Esophagus mucosa (tissue), 1 donor: ENCODE measurements at places on chromosomes 2 and 18.
A peak's percentile ranks its signal among the peaks of the same experiment; 100 is the strongest.

DNA sequence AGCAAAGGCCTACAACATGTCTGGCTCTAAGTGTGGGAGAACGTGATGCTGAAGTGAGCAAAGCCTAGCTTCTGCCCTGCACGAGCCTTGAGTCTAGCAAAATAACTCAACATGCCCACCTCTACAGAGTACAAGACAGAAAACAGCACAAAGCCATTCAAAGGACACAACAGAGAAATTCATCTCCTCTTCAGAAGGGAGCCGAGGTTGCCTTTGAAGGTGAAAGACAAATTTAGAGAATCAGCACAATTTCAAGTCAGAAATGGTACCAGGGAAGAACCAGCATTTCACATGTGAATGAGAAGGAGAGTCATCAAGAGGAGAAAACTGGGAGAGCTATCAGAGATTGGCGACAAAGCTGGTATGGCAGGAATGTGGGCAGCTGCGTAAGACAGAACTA lies 21.7 kb upstream of the CYTIP start:
- ATAC-seq: no peak

DNA sequence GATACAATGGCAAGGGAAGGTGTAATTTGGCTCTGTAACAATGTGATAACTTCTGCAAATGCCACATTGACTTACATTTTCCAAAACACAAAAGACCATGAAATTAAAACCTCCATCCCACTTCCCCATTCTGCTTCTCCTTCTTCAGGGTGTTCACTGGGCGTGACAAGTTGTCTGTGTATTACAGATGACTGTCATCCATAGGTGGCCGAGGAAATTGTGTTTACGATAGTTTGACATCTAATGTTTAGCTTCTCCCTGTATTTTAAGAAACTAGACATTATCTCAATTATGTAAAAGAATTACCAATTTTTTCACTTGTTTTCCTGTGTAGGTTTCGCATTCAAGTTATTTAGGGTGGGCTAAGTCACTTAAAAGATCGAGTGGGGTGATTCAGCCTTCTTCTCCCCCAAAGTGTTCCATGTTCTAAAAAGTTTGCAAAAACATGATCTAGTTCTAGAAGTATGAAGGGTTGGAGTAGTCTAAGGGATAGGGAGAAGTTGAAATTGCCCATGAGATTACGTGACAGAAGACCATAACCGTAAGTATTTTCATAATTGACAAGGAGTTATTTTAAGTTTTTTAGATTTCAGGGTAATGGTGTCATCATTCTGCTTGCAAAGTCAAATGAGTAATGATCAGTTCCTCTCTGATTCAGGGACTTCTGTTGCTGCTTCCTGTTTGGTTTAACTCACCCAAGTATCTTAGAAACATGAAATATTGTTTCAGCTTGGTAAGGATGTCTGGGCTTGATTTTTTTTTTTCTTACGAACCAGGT lies 25.2 kb upstream of the CYTIP start:
- ATAC-seq: peak; percentile 73

DNA sequence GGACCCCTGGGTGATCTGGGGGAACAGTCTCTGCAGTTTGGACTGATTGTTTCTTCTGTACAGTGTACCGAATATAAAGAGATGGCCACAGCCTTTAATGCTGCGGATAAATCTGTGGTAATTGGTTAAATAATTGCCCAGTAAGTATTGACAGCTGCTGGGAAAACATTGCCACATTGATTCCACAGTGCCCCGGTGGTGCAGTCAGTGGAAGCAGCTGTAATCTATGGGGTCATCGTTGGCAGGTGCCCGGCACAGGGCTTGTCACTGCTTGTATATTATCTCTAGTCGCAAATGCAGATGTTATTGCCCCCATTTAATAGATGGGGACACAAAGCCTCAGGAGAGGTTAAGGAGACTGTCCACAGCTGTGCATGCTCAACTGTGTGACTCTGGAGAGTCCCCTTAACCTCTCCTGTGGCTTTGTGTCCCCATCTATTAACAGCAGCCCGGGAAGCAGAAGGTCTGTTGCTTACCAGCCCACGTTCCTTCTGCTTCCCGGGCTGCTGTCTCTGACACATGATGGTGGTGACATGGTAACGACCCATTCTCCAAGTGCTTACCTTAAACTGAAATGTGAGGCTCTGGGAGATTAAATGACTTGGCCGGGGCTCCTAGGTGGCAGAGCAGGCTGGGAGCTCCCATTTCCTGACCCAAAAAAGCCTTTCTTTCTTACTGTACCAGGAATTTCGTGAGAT lies 76.9 kb downstream of the NCK2 start:
- ATAC-seq: no peak

DNA sequence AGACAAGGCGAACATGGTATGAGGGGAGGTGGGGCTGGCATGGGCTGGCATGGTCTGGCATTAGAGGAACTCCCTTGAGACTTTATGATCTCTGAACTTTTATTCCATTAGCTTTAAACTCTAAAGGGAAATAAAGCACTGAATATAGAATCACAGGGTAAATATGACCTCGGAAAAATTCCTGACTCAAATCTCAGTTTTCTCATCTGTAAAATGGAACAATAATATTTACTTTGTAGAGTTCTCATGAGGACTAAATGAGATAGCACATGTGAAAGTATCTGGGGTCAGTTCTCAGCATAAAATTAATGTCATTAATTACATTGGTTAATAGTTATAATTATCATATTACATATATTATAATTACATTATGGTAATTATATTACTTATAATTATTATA lies 65.9 kb downstream of the ARHGAP25 start:
- ATAC-seq: no peak

DNA sequence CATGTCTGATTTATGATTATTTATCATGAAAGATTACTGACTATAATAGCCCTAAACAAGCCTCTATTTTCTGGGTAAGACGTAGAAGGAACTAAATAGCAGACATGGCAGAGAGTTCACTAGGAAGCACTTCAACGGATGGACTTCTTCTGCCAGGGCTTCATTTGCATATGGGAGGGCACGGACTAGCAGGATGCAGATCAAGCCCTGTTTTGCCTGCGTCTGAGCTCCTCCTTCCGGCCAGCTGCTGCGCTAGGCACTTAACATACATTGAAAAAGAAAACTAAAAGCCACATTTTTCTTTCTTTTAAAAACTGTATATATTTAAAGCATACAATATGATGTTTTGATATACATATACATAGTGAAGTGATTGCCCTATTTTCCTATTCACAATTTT lies 340.0 kb upstream of the MEX3C start:
- ATAC-seq: peak; percentile 68

DNA sequence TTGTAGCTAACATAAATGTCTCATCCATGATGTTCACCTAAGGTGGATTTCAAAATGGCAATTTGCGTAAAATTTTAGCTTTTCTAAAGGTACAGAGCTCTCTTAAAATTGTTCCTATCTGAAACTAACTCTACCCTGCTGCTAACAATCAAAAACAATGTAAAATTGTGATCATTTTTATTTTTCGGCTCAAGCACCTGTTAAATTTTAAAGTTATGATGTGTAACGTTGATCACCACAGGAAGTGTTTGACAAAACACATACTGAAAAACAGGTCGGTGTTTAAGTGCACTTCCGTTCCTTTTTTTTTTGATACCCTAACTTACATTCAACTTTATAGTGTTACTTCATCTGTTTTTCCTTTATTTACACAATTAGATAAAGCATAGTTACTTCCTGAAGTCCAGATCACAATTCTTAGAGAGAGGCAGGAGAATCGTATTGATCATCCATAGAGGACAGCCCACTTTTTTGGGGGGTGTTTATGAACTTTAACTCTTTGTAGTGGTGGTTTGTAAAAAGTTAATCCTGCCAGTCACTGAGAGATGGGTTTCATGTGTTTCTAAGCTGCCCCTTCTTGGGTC lies 6.0 kb upstream of the NCK2 start:
- ATAC-seq: no peak

- no peak for ATAC-seq
Observed at GRCh38 chr2:174568425-174568824, 29.2 kb downstream of the WIPF1 start.

GRCh38 chr2:228447266-228447915 lies 265.9 kb upstream of the SPHKAP start:
- no peak for ATAC-seq

DNA sequence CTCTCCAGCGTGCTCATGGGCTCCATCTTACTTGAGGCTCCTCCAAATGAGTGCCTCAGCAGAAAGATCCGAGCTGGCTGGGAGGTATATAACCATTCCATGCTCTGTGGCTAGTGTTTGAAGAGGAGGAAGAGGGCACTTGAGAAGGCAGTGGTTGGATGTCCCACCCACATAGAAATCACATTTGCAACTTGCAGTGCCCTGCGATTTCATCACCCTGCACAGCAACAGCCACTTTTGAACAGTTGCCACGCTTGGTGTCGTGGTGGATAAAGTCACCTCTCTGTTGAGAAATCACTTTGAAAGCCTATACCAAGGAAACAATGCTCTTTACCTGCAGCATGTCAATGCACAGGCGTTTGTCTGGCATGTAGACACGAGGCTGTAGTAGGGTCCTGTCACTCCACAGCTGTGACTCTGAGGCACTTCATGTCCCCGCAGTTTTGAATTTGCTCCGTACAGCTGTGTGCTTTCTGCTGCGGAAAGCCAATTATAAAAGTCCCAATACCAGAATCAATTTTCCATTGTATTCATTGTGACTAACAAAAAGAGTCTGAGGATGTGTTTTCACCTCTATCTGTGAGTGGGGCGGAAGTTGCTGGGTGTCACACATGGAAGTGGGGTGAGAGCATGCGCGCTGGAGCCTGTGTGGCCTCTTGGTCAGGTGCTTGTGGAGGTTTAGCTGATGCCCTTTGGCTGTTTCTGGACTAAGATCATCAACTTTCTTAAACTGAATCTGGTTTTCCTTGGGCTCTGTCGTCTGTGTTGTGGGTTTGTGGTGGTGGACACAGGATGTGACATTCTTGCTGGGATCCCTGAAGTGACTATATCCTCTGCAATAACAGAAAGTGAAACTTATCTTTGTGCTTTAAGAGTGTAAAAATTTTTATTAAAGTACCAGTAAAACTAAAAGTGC lies 2.8 kb downstream of the CNDP2 start:
- peak; percentile 33 for ATAC-seq

GRCh38 chr2:128750328-128751165 lies 431.9 kb upstream of the HS6ST1 start:
- peak; percentile 65 for ATAC-seq

GRCh38 chr2:177334940-177335543 lies 57.5 kb upstream of the AGPS start:
- ATAC-seq: peak; percentile 67

GRCh38 chr18:13433685-13434084 lies 215.1 kb downstream of the LDLRAD4 start:
- no peak for ATAC-seq

- ATAC-seq: no peak
Observed at GRCh38 chr18:25052511-25052921, 299.4 kb downstream of the ZNF521 start.

DNA sequence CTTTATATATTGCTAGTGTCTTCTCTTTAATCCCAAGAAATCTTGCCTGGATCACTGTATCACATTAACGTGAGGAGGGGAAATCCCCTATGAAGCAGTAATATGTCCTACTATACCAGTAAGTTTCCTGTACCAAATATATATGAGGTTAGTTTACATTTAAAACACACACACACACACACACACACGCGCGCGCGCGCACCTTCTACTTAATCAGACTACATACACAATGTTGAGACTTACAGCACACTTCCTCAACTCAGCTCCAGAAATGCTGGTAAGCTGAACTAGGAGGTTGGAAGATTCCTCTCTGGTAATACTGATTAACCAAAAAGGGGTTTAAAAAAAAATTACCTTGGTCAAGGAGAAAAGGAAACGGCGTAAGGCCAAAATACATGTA lies 49.3 kb downstream of the USP34 start:
- no peak for ATAC-seq

GRCh38 chr2:37149626-37150322 lies 7.0 kb downstream of the EIF2AK2 start:
- peak; percentile 39 for ATAC-seq

GRCh38 chr18:79625195-79625923 lies 54.2 kb upstream of the CTDP1 start:
- ATAC-seq: peak; percentile 59

- ATAC-seq: no peak
Observed at GRCh38 chr2:2056531-2056930, 274.5 kb downstream of the MYT1L start.

- peak; percentile 42 for ATAC-seq
Observed at GRCh38 chr2:218465987-218466633, 47.2 kb downstream of the VIL1 start.

DNA sequence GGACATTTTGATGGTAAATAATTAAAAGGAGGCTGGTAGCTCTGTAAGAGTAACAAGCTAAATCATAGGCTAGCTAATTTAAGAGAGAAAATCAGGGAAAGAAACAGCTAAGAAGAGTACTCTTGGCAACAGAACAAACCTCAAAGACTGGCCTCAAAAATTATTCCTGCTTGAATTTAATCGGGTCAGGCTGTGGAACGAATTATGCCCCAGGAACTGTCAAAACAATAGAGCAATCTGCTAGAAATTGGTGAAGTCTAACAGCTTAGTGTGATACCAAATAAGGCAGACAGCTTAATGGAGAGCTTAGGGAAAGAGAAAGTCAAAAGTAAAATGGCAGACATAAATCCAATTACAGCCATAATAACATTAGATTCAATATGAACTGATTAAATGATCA lies 215.7 kb downstream of the MREG start:
- no peak for ATAC-seq

DNA sequence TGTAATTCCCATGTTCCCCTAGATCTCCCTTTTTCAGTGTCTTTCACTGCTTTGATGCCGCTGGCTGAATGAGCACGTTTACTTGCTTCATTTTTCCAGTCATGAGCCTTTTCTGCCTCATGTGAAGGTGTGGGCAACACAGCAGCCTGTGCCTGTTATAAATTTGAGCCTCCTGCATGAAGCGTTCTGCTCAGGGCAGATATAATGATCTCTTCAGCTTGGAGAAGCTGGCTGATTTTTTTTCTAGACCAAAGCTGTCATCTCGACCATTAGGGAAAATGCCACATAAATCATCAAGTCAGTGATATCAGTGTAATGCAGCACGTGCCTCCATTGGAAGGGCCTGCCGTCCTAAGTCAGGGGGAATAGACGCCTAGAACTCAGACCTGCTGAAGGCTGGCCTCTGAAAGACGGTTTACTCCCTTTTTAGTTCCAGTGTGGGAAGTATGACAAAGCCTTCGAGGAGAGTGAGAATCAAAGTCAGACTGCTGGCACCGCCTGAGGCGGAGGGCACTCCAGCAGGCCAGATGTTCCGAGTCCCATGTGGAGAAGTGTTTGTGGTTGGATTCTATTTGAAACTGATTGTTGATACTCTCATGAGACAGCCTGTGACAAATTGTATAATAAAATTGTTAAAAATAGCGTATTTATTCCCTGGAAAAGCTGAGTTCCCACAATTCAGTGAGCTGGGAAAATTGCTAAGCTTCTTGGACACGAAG lies 196.5 kb downstream of the MYO1B start:
- ATAC-seq: no peak
